ENCODE measurements at places on chromosomes 2 and 18.

DNA sequence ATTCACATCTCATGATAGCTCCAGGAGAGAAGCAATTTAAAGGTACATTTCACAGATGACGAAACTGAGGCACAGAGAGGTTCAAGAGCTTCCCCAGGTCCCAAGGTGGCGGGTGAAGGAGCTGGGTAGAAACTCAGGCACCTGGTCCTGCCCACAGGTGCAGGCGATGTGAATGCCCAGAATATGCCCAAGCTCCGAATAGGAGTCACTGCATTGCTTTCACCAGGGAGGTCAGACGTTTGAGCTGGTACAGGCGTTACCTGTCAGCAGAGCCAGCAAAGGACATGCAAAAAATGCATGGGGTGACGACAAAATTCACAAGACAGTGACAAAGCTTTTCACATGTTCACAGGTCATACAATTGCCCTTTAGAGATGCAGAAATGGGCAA is 247.9 kb downstream of the HDAC4 start:
- DNase-seq, result no peak

DNA sequence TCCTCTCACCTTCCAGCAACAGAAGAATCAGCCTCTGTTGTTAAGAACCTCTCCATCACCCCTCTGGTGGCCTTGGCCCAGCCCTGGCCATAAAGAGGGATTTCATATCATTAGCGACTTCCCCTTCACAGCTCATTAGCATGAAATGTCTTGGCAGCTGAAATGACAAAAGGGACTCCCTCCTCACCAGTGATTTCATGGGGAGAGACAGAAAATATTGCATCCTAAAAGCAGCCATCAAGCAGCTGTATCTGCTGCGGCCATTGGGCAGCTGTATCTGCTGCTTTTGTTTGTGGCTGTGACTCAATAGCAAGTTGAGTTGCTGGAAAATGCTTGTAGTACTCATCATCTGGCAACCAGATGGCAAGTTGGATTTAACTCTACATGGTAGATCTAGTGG is 105.9 kb upstream of the RMDN2 start:
- DNase-seq, result no peak

GRCh38 chr2:152730591-152731333 is 12.3 kb downstream of the ARL6IP6 start:
- no peak for DNase-seq

GRCh38 chr2:42926434-42927333 is 134.3 kb upstream of the HAAO start:
- no peak for DNase-seq

DNA sequence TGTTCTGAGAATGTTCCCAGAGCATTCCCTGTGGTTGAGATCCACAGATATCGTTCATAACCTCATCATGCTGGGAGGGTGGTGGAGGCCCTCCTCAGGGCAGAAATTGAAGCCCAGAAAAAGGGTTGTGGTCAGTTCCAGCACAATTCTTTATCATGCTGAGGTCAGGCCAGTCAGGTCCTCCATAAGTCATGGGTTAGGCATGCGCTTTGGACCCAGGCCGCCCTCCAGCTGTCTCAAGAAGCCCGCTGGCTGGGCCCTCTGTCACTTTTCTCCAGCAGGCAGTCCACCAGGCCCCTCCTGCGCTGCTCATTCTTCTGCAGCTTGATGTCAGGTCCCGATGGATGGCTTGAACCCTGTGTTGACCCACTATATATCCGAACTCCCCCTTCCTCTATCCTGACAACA is 151.1 kb upstream of the NT5C1B start:
- DNase-seq, result no peak

- no peak for DNase-seq
Observed at GRCh38 chr18:40738321-40738880, 1216.6 kb upstream of the PIK3C3 start.

DNA sequence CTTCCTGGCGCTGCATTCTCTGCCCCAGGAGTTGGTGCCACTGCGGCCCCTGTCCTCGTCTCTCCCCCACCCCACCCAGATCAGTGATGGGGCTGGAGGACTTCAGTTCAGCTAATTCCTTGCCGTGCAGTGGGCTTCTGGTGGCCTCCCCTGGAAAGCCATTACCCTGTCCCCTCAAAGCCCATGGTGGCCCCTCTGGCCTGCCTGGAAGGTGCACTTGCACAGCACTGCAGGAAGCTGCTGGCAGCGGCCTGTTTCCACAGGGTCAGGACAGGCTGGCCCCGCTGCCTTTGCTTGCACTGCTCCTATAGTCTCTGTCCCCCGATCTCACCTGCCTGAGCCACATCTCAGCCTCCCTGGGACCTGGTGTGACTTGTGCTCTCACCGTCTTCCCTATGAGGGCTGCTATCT is 105.1 kb downstream of the USP40 start:
- DNase-seq, result no peak

- no peak for DNase-seq
Observed at GRCh38 chr2:72425996-72426395, 278.3 kb upstream of the CYP26B1 start.

DNA sequence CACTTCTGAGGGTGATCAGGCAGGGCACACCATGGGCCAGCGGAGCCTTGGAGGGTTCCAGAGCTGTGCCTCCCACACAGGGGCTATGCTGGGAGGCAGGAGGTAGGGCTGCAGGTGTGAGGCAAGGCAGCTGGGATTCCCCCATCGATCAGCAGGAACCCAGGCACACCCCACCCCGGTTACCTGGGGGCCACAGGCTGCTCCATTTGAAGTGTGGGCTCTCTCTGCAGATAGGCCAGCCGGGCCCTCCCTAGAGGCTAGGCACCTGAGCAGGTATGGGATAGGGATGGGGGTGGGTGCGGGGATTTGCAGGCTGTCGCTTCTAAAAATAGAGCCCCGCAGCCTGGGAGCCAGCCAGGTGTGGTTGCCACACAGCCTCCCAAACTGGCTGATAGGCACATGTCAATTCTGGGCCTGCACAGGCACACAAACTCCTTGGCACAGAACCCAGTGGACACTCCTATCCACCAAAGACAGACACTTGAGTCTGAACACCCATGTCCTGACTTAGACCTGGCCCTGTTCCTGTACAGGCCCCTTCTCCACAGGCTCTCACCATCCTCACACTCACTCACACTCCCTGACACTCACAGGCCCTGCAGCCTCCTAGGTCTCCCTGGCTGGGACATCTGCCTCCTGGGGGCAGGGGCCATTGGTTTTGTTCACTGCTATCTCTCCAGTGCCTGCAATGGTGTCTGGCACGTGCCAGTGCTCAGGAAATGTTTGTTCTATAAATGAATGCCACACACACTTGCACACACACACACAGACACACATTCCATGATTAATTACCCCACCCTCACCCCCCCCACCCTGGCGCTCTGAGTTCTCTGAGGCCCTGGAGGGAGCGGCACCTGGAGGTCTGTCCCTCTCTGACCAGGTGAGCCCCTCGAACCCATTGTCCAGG is 73.4 kb downstream of the ZFP36L2 start:
- no peak for DNase-seq

- DNase-seq, result no peak
Observed at GRCh38 chr18:34840256-34840826, 130.2 kb downstream of the DTNA start.

DNA sequence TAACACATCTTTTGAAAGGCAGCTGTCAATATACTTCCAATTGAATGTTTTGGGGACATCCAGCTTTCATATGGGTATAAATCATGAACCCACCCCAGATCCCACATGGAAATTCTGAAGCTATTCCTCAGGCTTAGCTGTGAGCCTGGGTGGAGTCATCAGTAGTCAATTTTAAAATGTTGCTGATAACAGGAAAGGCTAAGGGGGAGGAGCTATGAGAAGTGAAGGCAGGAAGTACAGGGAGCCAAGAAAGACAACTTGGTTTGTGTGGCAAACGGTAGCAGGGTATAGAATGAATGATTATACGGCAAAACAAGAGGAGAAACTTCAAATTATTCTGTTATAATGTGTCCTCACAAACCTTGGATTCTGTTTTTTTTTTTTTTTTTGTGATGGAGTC is 108.6 kb downstream of the QPCT start:
- no peak for DNase-seq

GRCh38 chr2:28653892-28654662 is 97.6 kb upstream of the PPP1CB start:
- DNase-seq, result no peak

DNA sequence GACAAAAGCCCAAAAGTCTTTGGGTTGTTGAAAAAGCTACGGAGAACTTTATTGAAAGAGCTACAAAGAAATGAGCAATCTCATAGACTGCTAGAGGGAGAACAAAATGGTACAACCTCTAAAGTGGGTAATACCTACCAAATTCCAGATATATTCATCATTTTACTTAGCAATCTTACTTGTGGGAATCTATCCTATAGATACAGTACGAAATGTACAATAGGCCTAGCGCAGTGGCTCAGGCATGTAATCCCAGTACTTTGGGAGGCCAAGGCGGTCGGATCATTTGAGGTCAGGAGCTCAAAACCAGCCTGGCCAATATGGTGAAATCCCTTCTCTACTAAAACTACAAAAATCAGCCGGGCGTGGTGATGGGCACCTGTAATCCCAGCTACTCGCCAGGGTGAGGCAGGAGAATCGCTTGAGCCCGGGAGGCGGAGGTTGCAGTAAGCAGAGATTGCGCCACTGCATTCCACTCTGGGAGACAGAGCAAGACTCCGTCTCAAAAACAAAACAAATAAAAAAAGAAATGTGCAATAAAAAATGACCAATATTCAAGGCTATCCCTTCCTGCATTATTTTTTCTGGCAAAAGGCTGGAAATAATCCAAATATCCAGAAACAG is 10.1 kb downstream of the EXOC6B start:
- no peak for DNase-seq

- DNase-seq, result no peak
Observed at GRCh38 chr2:170229744-170230143, 51.8 kb downstream of the MYO3B start.

GRCh38 chr2:236718207-236718992 is 148.8 kb downstream of the ACKR3 start:
- no peak for DNase-seq

- DNase-seq, result no peak
Observed at GRCh38 chr2:123453046-123453700, 571.9 kb upstream of the CNTNAP5 start.

DNA sequence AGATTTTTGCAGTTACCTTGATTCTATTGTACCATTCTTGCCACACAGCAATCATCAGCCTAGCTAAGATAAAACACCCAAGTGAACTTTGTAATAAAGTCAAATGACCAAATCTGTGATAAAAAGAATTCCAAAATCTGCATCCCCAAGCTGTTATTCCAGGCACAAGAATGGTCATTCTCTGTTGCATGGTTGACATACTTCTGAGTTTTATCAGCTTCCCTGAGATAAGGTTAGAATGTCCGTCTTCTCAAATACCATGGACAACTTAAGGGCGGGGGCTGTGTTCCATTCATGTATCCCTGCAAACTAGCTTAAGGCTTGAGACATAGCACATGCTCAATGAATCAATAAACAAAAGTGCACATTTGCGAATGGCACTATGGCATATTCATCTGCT is 8.1 kb upstream of the BMP10 start:
- no peak for DNase-seq

DNA sequence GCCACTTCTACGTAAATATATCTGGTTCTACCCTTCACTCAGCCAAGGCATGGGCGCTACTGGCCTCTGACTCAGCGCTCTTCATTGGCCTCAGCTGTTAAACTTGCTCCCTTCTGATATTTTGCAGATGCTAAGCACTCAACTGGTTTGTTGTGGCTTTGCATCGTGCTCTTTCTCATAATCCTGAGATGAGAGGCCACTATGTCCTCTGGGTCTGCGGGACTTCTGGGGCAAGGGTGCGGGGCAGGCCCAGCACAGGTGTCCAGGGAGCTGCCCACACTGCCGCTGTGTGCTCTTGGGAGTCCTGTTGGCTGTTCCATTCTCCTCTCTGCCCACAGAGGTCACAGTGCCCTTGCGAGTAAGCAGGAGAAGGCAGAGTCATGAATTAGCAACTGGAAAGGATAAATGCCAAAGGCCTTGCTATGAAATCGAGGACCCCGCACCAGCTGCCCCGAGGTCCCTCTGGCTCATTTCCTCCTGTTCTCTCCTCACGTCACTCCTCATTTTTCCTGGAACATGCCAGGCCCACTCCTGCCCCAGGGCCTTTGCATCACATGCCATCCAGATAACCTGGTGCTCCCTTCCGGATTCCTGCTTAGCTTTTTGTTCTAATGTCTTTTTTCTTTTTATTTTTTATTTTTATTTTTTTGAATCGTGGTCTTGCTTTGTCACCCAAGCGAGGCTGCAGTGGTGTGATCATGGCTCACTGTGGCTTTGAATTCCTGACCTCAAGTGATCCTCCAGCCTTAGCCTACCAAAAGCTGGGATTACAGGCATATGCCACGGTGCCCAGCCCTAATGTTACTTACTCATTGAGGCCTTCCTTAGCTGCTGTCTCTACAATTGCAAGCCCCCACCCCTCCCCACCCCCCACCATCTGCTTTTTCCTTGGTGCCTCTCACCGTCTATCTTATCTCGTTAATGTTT is 34.9 kb upstream of the MAT2A start:
- no peak for DNase-seq

DNA sequence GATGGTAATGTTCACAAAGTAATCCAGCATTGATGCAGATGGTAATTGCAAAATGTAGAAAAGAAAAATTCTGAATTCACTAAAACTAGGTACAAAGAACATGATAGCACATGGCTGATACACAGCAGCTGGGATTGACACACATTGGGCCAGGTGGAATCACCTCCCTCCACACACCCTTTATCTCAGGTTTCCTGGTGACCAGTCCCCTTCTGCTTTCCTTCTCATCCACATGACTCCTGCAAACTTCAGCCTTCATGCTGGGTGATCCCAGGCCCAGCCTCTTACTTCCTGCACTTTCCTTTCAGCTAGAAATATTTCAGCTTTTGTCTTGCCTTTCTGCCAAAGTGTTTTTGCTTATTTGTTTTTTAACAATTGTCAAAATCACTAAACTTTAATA is 246.9 kb downstream of the LNPK start:
- no peak for DNase-seq

GRCh38 chr2:31032475-31032874 is 105.8 kb downstream of the GALNT14 start:
- no peak for DNase-seq

DNA sequence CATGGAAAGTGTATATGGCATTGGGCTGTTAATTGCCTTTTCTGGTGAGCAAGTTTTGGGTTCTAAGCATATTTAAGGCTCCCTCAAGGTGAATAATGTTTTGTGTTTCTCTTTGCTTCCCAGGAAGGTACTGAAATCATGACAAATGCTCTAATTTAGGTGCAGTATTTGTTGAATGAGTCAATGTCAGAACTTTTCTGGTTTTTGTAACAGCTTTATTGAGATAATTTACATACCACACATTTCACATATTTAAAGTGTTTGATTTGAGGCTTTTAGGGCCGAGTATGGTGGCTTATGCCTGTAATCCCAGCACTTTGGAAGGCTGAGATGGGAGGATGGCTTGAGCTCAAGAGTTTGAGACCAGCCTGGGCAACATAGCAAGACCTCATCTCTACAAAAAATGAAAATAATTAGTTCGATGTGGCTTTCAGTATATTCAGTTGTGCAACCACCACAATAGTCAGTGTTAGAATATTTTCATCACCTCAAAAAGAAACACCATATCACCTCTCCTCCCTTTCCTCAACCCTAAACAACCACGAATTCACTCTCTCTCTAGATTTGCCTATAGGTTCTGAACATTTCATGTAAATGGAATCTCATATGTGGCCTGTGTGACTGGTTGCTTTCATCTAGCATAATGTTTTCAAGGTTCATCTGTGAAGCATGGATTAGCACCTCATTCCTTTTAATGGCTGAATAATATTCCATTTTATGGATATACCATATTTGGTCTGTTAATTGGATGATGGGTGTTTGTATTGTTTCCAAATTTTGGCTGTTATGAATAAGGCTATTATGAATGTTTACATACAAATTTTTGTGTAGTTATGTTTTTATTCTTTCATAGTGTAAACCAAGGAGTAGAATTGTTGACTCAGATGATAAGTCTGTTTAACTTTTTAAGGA is 54.9 kb downstream of the MGAT5 start:
- DNase-seq, result no peak

- no peak for DNase-seq
Observed at GRCh38 chr2:71675296-71675695, 221.9 kb downstream of the DYSF start.
